Right cardiac atrium (tissue), 5 donors: ENCODE measurements at places on chromosomes 2 and 18. TPM values are rescaled to one million over a fixed set of nuclear protein-coding genes. Genes with fewer than 3 reads are reported as not detected.

The IKZF2 gene
- 6.1 TPM for total RNA-seq

The SLC9A2 gene
- total RNA-seq, result not detected

The FNDC4 gene
- total RNA-seq, result 22.5 TPM

The OSR1 gene
- 26.5 TPM for total RNA-seq

The C18orf54 gene
- 1.4 TPM for total RNA-seq

The LYPD6 gene
- total RNA-seq, result 0.28 TPM

The DSG4 gene
- not detected for total RNA-seq

The SPC25 gene
- 0.46 TPM for total RNA-seq

The PDE1A gene
- total RNA-seq, result 13.9 TPM

The OBSL1 gene
- total RNA-seq, result 321 TPM

The GREB1 gene
- total RNA-seq, result 17.7 TPM

The NAT8 gene
- total RNA-seq, result not detected

The SLC1A4 gene
- 5.0 TPM for total RNA-seq

DNA sequence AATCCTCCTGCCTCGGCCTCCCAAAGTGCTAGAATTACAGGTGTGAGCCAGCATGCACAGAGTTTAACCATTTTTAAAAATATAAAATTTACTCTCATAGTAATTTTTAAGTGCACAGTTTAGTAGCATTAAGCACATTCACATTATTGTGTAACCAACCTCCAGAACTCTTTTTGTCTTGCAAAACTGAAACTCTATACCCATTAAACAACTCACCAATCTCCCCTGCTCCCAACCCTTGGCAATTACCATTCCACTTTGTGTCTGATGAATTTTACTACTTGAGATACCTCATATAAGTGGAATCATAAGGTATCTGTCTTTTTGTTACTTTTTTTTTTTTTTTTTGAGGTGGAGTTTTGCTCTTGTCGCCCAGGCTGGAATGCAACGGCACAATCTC, 112.5 kb downstream of the BMPR2 start:
- no peak for DNase-seq

GRCh38 chr18:9992300-9992972, 78.6 kb downstream of the VAPA start:
- peak; percentile 56 for DNase-seq

- no peak for DNase-seq
These were observed 199.1 kb downstream of the ZFP36L2 start for GRCh38 chr2:43027097-43027873.

DNA sequence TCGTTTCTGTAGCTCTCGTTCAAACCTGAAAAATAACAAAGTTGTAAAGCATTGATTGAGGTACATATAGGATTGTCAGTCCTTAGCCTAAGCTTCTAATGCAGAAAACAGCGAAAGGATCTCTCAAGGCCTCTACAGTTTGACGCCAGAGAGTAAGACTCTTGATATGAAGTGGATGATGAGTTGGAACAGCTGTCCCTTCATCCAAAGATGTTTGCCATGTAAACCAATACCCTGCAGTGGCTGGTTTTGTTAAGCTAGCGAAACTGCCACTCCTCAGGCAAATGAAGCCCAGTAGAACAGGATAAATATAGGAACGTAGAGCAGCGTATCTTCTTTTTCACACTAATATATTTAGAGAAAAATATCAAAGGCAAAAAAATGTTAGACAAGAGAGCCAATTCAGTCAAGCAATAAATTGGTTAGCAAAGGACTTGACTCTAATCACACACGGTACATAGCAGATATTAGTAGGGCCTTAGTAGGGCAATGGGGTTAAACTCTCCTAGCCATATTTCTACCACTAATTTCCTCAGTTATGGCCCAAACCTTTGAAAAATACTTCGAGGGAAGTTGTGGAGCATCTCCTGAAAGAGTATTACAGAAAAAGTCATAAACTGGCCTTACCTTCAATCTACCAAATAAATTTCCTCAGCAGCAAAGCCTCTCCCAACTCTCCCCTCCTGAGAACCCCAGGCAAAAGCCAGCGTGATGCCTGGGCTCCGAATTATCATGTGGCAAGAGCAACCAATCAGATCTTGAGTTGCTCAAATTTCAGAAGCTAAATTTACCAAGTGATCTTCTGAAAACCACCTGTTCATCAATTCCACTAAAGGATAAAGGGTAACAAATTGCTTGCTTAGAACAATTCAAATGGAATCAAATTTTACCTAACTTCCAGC, at the start of gene NEB:
NEB (minus strand) TSS at position 706 of the 902 bp plus-strand sequence. CDS start 1,320 bp downstream, outside the sequence.
- DNase-seq, result no peak

GRCh38 chr2:189328848-189329245, 112.4 kb upstream of the WDR75 start:
- DNase-seq, result no peak

DNA sequence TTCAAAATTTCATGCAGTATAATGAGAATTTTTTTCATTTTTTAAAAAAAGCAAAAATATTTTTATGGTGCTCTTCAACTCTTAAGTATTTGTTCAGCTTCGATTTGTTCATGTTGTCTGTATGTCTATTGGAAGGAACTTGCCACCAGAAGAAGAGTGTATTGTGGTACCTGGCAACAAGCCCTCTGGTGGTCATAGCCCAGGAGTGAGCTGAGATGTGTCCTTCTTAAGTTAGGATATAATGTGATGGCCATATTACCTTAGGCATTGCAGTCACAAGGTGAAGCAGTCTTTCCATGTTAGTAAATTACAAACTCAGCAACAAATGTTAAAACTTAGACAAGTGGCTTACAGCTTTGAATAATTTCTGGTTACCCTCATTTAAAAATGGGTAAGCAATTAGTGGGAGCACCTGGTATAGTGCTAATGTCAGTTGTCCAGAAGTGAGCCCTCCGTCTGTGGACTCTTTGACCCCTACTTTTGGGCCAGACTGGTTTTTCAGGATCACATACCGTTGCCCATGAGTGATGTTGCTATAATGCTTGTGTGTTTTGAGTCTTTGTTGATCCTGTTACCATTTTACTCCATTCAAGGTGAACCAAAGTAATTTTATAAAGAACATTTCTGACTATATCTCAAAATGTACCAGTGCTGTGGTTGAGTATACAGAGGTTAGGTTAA, 57.4 kb downstream of the MYO1B start:
- no peak for DNase-seq

DNA sequence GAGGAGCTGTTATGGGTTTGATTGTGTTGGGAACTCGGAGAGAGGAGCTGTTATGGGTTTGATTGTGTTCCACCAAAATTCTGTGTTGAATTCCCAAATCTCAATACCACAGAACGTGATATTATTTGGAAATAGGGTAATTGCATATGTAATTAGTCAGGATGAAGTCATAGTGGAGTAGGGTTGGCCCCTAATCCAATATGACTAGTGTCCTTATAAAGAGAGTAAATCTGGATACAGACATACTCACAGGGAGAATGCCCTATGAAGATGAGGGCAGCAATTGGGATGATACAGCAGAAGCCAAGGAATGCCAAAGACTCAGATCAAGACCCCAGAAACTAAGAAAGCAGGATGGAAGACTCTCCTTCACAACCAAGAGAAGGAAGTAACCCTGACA, 1023.2 kb upstream of the ZEB2 start:
- DNase-seq, result no peak

DNA sequence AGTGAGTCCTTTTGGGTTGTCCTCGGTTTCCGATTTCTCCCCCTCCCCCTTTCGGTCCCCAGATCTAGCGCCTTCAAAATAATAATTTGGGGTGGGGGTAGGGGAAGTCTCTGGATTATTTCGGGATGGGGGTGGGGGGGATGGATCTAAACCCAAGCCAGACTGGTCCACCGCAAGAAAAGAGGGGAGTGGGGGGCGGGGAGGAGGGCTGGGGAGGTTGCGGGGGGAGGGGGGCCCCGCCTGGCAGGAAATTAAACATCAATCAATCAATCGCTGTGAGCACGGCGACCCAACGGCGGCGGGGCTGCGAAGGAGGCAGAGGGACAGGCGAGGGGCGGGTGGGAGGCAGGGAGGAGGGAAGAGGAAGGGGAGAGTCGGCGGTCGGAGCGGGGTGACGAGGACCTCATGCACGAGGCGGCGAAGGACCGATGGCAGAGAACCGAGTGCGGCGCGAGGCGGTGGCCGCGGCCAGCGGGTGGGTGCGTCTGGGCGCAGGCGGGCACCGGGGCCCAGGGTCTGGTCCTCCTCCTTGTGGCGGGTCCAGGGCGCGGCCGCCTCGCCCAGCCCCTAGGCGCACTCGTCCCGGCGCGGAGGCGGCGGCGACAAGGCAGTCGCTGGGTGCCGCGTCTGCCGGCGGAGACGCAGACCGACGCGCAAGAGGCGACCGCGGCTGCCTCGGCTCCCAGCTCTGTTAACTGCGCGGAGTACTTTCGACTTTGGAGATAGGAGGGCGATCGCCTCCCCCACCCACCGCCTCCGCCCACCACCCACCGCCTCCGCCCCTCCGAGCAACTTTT, 468 bp upstream of the SATB2 start:
- DNase-seq, result no peak

- DNase-seq, result no peak
These were observed 132.4 kb downstream of the MGAT5 start for GRCh38 chr2:134386310-134386709.

DNA sequence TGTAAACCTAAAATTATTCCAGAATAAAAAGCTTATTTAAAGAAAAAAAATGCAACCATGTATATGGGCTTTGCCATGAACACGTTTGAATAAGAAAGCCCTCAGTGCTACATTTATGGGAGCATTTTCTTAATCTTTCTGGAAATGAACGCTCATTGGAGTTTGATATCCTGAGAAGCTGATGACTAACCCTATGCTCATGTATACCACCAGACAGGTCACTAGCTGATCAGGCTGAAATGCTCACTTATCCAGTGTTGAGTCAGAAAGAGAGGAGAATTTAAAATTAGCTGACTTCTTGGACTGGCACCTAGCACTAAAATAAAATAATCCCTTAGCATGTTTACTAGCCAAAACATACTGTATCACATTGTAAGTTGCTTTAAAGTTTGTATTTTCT, 254.9 kb upstream of the SIX3 start:
- DNase-seq, result no peak

GRCh38 chr2:152594022-152594766, 123.1 kb downstream of the PRPF40A start:
- DNase-seq, result peak; percentile 55

GRCh38 chr18:41372046-41372665, 582.9 kb upstream of the PIK3C3 start:
- no peak for DNase-seq

DNA sequence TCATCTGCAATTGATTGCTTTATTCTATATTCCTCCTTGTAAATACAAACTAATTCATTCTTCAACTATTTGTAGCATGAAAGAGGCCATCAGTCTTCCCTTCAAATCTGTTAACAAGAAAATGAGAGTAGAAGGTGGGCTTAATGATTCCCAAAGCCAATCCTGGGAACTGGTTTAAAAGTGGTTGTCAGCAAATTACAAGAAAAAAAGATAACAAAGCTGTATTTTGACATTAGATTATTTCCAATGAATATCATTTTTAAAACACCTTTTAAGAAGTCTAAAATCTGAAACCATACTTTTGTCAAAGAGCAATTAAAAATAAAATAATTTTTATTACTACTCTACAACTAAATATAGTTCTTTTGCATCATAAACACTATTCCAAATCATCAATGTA, 139.2 kb downstream of the DYM start:
- no peak for DNase-seq

DNA sequence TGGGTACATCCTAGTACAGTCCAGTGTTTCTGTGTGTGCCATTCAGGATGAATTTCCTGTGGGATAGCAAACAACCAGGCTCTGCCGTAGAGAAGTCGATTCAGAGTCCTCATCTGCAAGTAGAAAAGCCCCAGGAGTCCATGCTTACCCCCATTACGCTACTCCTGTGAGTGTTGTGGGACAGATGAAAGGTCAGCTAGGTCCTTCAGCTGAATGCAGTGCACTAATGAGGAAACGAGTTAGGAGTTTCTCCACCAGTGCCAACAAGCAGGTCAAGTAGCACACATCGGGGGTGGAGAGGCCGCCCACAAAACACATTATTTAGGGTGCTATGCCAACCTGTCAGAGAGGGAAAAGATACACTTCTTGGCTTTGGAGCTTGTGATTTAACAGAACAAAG, 2.5 kb upstream of the GPR39 start:
- DNase-seq, result no peak

DNA sequence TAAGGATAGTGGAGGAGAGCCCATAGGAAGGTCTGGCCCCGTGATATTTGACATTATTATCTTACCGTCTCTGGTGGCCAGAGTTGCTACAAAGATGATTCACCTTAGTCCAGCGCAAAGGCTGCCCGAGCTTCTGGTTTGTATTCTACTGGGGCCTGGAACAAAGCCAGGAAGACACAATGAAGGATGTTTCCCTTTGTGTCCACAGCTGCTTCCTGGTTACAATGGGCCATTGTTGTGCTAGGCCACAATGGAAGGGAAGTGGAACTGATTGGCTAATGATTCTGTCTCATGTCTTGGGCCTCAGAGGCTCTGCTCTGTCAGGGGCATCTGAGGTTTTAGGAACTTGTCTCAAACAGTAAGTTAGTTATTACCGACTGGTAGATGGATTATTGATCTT, 132.2 kb downstream of the TDRD15 start:
- peak; percentile 48 for DNase-seq

GRCh38 chr2:175981551-175981950, 20.5 kb downstream of the LNPK start:
- no peak for DNase-seq

GRCh38 chr18:12246849-12247808, 7.0 kb upstream of the CIDEA start:
- DNase-seq, result no peak

- no peak for DNase-seq
These were observed 2.3 kb downstream of the ASAP2 start for GRCh38 chr2:9208875-9209274.

DNA sequence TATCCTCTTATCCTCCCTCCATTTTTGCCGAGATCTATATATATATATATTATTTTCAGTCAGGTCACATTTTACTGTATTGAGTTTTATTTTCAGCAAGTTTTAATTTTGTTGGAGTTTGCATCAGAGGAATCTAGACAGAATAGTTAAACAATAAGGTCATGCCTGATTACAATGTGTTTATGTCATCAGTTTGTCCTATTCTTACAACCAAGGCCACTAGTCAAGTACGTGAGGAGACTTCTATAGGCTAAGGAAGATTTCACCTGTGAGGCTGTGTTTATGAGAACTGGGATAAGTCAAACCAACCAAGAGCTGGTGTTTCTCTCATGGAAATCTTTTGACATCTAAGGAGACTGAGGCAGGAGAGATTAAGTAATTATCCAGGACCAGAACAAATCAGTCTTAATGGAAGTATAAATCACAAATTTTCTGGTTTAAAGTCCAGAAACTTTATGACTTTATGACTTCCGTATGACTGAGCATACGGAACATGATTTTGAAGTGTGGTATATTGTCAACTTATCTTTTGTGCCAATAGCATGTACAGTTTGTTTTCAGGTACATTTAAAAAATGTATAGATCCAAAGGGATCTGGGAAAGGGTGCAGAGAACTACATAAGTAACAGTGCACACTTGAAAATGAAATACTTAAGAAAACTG, 100.0 kb upstream of the DTNA start:
- no peak for DNase-seq

GRCh38 chr18:74146756-74147155, 878 bp downstream of the FBXO15 start:
- DNase-seq, result no peak

DNA sequence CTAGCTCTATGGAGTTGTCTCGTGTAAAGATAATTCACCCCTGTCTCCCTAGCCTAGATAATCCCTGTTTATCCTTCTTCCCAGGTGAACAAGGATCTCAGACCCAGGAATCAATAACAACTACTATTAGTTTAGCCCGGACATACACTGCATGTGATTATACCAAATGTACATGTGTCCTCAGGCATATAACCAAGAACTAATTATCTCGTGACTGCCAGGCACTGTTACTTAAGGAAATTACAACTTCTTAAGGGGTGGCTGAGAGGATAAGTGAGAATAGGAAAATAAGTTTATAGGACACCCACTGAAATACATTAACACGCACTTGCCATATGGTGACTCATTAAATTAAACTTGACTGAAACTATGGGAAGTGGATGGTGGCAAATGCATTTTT, 126.6 kb downstream of the CNTNAP5 start:
- no peak for DNase-seq
